ENCODE measurements at places on chromosomes 12 and 14.

DNA sequence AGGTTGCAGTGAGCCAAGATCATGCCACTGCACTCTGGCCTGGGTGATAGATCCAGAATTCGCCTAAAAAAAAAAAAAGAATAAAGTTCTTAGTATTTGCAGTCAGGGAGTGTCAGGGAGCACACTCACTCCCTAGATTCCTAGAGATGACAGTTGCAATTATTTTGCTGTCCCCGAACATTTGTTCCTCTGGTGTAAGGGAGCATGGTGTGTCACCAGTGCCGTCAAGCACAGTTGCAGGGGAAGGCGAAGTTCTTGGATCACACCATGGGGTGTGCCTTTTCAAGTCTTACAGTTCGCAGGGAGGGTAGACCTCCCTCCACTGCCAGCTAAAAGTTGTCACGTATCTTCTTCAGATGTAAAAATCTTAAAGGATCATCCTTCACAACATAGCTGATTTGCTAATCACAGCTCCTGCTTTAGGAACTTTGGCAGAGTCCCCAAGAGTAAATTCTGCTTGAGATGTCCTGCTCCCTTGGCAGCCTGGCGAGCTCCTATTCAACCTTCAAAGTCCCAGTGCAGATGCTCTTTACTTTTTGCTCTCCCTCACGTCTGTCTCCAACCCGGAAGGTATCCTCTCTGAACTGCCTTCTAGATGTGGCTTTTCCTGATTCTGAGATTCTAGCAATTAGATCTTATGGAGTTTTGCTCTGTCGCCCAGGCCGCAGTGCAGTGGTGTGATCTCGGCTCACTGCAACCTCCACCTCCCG lies 11.3 kb downstream of the ACACB start:
- DNase-seq: no peak

GRCh38 chr12:121829250-121829918 lies 25.6 kb downstream of the SETD1B start:
- no peak for DNase-seq

GRCh38 chr12:62581288-62582064 lies 114.8 kb downstream of the MON2 start:
- DNase-seq: no peak

- DNase-seq: no peak
These were observed 140.1 kb upstream of the CPSF6 start for GRCh38 chr12:69099201-69099837.

GRCh38 chr12:78696267-78696666 lies 168.3 kb upstream of the SYT1 start:
- DNase-seq: no peak

DNA sequence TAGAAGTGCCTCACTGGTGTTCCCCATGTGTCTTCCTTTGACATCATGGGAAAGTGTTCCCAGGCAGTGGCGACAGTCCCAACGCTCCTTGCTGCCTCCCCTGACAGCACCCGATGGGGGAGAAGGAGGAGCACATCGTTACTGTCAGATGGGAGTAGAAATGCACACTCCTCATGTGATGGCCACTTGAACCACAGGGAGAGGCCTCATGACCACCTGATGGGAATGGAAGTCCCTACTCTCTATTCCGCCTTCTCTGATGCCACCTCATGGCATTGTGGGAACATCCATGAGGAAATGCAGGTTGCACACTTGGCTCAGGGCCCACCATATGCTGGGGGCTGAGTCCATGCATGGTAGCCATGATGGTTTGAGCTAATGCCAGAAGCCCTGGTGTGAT lies 14.3 kb upstream of the CORO1C start:
- no peak for DNase-seq

GRCh38 chr12:47359310-47360092 lies 279.7 kb upstream of the AMIGO2 start:
- no peak for DNase-seq

- no peak for DNase-seq
These were observed 444.3 kb upstream of the RGS6 start for GRCh38 chr14:71487941-71488340.

DNA sequence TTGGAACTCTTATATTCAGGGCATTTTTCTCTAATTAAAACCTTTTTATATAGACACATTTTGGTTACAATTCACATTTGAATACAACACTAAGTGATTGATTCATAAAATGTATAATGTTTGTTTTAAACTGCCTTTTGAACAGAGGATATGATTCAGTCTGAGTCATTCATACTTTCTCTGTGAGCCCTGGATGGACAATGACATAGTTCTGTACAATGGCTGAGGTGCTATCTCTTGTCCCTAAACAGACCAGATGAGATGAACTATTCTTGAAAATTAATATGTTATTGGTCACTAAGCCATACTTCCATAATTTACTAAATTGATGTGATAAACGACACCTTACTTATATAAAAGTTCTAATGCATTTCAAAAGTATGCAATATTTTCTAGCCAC lies 199.7 kb upstream of the ATXN7L3B start:
- no peak for DNase-seq

GRCh38 chr14:97724265-97724731 lies 927.1 kb downstream of the VRK1 start:
- DNase-seq: no peak

GRCh38 chr14:38254571-38255407 lies 1.1 kb downstream of the CLEC14A start:
- DNase-seq: no peak

DNA sequence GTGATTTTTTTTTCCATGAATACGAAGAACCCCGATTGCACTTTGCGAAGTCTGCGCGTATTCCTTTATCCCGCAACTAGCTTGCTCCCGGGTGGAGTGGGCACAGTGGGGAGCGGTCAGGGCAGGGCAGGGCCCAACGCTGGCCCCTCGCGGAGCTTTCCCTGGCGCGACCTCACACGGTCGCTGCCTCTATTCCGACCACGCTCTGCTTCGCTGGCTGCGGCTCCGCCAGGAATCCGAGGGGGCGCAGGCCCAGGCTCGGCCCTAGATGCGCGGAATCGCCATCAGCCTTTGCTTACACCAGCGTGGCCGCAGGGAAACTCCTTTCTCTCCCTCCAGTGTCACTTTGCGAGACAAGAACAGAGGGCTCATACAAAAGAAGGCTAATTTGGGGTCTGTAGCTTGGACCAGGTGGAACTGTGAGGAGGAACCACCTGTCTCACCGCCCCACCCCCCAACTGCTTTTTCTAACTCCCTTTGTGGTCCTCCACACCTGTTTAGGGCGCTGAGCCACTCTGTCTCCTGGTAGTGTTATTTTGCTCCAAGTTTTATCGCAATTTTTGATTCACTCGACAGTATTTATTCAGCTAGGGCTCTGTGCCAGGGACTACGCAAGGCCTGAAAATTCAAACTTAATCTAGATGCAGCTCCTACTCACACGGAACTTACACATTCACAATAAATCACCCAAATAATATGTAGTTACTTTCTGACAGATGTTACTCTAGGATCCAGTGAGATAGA lies 3.1 kb upstream of the NKX2-1 start:
- DNase-seq: no peak

DNA sequence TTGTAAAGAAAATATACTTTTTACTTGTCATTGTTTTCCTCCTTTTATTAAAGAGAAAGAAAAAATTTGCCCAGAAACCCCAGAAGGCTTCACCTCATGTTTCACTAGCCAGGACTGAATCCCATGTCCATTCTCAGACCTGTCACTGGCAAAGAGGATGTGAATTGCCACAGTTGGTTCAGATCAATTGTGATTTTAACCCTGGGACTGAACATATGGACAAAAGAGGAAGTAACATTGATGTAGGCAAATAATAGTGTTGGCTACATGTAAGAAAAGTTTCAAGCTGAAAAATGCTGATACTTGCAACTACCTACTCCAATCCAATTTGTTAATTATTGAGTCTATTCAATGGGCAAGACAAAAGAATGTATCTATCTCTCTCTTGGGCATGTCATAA lies 8.6 kb upstream of the CCDC196 start:
- no peak for DNase-seq

- no peak for DNase-seq
These were observed 1.4 kb downstream of the COCH start for GRCh38 chr14:30875788-30876053.

- DNase-seq: no peak
These were observed 38.9 kb downstream of the C14orf132 start for GRCh38 chr14:96077983-96078624.

DNA sequence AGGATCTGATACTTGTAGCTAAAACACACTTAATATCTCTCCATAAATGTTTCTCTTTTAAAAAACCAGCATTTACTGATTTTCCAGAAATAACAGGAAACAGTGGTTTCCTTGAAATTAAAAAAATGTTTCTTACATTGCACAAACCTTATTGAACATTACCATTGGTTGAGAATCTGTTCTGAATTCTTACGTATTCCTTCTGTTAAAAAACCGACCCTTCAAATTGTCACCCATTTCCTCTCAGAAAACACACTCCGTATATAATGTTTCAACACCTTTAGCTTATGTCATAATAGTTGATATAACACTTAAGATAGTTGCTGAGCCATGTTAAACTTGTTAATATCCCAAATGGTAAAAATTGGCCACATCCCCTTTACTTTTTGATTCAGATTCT lies 51.2 kb downstream of the MSRB3 start:
- no peak for DNase-seq

DNA sequence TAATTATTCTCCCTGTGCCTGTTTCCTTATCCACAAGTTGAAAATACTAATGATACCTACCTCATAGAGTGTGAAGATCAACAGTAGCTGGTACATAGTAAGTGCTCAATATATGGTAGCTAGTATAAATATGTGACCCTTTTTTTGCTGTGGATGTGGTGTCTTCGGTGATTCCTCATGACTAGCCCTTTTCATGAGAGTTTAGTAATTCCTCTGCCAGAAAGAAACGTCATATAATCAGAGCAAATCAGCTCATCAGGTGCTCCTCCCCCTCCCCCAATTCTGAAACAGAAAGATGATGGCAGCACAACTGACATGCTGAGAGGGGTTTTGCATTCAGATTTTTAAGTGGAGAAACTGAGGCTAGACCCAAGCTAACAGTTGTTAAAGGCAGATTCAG lies 210.8 kb downstream of the SLC41A2 start:
- DNase-seq: no peak

GRCh38 chr12:87988534-87988933 lies 40.7 kb downstream of the C12orf50 start:
- DNase-seq: no peak

GRCh38 chr14:30655124-30655523 lies 33.0 kb downstream of the SCFD1 start:
- DNase-seq: no peak

- DNase-seq: no peak
These were observed 2.1 kb downstream of the TINF2 start for GRCh38 chr14:24240110-24240918.

GRCh38 chr12:74514098-74514872 lies 23.4 kb upstream of the ATXN7L3B start:
- DNase-seq: no peak

GRCh38 chr12:110698171-110698902 lies 9.4 kb upstream of the HVCN1 start:
- DNase-seq: no peak

GRCh38 chr12:130041983-130042812 lies 120.1 kb upstream of the FZD10 start:
- DNase-seq: no peak

DNA sequence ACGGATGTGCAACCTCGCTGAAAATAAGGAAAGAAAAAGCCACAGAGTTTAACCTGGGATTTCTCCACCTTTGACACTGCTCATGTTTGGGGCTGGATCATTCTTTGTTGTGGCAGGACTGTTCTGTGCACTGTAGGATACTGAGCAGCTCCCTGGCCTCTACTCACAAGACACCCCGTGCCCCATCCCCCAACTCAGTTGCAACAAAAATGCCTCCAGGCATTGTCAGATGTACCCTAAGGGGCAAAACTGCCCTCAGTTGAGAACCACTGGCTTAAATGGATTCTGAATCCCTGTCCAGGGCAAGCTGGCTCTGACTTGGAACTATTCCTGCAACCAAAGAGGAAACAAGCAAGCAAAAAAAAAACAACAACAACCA lies 2.1 kb downstream of the GLTP start:
- DNase-seq: no peak

DNA sequence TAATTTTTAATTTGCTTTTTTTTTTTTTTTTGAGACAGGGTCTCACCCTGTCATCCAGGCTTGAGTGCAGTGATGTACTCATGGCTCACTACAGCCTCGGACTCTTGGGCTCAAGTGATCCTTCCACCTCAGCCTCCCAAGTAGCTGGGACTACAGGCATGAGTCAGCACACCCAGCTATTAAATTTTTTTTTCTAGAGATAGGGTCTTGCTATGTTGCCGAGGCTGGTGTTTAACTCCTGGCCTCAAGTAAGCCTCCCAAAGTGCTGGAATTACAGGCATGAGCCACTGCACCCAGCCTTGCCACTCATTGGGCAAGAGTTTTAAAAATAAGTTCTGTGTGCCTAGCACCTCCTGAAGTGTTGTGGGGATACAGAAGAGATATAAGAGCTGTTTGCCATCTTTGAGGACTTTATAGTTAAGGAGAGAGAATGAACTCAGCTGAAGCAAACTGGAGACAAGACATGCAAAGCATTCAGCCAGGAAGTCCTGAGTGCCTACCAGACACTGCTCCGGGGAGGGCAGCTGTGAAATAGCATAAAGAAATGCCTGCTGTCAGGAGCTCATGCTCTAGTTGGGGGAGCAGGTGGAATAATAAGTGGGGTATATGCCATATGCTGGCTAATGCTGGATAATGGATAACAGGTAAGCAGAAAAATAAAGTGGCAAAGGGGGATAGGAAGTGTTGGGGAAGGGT lies 15.0 kb upstream of the EMP1 start:
- DNase-seq: no peak

DNA sequence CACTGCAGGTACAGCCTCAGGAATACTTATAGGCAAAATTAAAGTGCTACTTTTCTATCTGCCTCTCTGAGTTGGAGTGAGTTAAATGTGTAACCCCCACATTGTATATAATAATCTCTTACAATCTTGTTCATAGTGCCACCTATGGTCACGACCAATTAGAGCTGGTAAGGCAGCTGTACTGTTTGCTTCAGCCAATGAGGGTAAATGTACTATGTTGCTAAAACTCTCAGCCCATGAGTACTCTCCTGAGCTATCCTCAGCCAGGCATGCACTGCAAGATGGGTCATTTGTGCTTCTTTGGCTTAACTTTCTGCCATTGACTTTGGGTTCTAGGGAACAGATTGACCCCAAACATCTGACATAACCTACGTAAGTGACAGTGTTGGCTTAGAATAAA lies 15.0 kb upstream of the MDM2 start:
- DNase-seq: peak; percentile 90

DNA sequence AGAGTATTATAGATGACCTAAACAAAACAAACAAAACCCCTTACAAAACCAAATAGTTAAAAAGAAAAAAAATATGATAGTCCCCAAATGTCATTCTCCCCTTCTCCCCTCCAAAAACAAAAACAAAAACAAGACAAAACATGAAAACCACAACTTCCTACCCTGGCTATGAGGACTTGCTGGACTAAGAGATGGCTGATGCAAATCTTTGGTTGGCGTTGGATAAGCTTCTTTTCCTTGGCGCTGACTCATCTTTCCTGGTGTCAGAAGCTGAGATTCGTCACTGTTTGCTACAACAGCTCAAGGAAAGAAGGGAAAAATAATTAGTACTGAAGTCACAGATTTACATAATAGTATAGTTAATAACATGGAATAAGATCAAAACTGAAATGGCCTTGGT lies 102.5 kb upstream of the BBS10 start:
- no peak for DNase-seq

Data from T1000 (cell line).